ENCODE measurements at places on chromosomes 5 and 9.

DNA sequence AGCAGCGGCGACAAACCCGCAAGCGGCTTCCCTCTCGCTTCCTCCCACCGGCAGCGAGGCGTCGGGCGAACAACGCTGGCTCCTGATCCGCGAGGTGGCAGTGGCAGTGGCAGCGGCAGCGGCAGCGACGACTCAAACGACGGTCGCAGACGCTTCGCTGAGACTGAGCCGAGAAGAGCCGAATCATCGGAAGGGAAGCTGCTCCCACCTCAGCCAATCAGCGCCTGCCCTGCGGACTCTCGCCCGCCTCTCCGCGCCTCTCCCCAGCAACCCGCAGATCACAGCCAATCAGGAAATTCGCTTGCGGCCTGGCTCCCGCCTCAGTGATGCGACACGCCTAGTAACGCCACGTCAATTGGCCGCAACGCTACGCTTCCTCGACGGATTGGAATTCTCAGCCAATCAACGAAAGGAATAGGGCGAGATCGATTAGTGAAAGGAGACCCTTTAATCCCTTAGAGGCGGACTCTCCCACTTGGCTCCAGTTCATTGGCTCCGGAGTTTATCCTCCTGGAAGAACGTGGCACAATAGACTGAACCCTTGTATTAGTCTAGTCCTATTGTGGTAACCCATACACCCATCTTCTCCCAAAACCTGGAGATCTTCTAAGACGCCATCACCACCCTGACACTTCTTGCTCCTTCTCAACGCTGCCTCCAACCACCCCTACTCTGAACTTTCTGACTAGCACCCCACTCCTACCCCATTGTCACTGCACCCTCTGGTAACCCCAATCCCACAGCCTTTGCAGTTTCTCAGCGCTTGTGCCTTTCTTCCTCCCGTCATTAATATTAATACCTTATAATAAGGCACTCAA is at the start of gene VCP:
Gene VCP (minus strand): TSS at position 165 of the 818 bp plus-strand sequence. CDS start 272 bp downstream, outside the sequence.
- DNase-seq: peak; percentile 78

- DNase-seq: peak; percentile 24
Measured at GRCh38 chr5:74232276-74232675, 408.3 kb downstream of the ENC1 start.

- DNase-seq: no peak
Measured at GRCh38 chr5:17665836-17666235, 31.6 kb downstream of the TAF11L14 start.

DNA sequence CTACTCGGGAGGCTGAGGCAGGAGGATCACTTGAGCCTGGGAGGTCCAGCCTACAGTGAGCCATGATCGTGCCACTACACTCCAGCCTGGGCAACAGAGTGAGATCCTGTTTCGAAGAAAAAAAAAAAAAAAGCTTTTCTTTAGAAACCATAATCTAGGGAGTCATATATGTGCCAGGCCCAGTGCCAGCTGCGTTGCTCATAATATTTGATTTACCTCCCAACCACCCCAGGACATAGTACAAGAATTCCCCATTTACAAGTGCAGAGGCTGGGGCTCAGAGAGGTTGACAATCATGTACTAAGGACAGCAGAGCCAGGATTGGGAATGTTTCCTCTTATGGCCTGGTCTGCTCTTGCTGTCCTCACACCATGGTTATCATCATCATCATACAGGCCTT is 25.1 kb upstream of the TRIM14 start:
- DNase-seq: no peak

GRCh38 chr9:136942112-136942880 is 2.2 kb downstream of the FBXW5 start:
- no peak for DNase-seq

Data from GOT3 (cell line).